ENCODE measurements at places on chromosomes 5 and 9. TPM values are rescaled to one million over a fixed set of nuclear protein-coding genes. Genes with fewer than 3 reads are reported as not detected.

The PURA gene
- 22.2 TPM for total RNA-seq

The PCDHB13 gene
- 2.6 TPM for total RNA-seq

The PCDHB11 gene
- total RNA-seq: 0.81 TPM

DNA sequence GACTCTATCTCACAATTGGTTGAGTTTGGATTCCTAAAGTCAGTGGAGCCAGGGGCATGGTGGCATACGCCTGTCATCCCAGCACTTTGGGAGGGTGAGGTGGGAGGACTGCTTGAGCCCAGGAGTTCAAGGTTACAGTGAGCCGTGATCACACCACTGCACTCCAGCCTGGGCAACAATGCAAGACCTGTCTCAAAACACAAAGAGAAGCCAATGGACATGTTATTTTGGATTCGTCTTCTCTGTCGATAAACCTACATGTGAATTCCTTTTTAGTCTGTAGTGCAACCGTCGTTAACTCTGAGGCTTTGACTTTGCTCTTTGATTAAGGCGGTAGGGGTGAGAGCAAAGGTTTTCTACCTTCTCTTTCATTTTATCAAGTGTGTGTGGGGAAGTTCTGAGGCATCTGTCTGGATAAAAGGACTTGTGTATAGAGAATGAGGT is 142.7 kb downstream of the KDM4C start:
- no peak for DNase-seq

DNA sequence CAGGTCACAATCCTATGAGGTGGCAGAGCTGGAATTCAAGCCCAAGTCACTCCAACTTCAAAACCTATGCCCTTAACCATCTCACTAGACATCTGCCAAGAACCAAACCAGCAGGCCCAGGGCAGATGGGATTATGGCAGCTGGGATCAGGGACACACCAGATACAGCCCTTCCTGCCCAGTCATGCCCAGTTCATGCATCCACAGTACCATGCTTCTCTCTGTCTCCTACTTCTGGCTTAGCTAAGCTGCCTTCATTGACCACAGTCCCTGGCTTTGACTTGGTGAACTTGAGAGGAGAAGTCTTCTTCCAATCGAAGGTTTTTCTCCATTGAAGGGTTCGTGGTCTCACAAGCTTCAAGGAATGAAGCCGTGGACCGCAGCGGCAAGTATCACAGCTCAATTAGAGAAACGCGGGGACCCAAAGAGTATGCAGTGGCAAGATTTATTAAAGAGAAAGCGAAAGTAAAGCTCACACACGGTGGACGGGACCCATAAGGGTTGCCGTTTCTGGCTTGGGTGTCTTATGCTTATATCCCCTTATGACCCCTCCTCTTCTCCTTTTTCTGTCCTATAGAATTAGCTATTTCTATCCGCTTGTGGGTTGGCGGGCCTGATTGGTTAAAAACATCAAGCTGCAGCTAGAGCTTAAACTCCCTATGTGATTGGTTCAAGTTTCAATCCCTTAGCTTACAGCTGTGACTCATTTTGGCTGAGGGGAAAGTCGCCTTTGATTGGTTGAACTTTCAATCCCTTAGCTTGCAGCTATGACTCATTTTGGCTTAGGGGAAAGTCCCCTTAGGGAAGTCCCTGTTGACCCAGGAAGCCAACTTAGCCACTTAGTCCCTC is 101.2 kb downstream of the TRIM36 start:
- DNase-seq: no peak

- DNase-seq: no peak
Observed at GRCh38 chr5:108255468-108255867, 126.4 kb downstream of the FBXL17 start.

DNA sequence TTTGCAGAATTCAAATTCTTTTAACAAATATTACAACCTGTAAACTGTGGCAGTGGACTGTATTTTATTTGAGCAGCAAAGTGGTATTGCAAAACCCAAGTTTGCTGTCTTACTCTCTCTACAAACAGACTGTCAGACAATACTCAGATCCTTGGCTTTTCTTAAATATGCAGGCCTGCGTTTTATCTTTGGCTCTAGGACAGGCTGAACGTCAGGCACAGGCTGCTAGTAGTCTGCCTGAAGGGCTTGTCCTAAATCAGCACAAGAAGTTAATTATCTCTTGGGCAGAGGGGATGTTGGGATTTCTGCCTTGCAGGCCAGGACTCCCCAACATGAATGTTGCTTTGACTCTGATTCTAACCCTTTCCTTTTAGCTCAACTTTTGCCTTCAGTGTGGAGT is 147.5 kb downstream of the SLIT3 start:
- DNase-seq: no peak

Data from Right ventricle myocardium inferior (tissue), 1 donor.